ENCODE measurements at places on chromosomes 6 and 20. TPM values are rescaled to one million over a fixed set of nuclear protein-coding genes. Genes with fewer than 3 reads are reported as not detected.

GRCh38 chr6:157094038-157094437 lies 229.3 kb downstream of the TMEM242 start:
- DNase-seq: no peak

DNA sequence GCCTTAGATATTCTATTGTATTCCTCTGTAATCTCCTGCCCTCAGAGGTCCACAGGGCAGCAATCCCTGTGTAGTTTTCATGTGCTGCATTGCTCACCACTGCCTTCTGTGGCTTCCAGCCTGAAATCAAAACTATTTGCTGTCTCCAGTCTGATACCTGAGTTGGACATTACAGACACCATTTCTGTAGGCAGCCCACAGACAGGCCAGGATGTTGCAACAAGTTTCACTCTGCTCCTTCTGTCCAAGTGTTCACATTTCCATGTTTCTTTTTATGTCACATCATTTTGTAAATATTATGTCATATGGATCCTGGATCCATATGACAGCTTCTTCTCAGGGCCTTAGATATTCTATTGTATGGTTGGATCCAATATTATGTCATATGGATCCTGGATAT lies 21.7 kb downstream of the ECI2 start:
- no peak for DNase-seq

- no peak for DNase-seq
Measured at GRCh38 chr6:169858293-169858934, 107.0 kb downstream of the ERMARD start.

DNA sequence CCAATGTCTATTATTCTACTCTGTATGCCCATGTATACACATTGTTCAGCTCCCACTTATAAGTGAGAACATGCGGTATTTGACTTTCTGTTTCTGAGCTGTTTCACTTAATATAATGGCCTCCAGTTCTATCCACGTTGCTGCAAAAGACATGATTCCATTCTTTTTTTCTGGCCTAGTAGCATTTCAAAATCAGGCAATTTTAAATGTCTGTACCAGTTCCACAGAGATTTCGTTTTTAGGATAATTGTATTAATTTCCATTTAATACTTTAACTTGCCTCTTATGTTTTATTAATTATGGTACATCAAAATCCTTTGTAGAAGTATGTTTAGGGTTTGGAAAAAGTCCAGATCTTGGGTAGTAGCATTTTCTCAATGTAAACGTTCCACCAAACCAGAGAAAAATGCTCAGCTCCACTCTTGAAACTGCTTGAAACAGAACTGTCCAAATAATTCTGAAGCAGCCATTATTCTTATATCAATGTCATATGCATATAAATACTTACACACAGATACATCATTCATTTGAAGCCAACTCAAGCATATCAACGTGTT lies 42.6 kb upstream of the PLEKHG1 start:
- no peak for DNase-seq

GRCh38 chr6:75024828-75025227 lies 181.0 kb downstream of the COL12A1 start:
- DNase-seq: no peak

GRCh38 chr6:113570161-113570560 lies 287.0 kb upstream of the MARCKS start:
- no peak for DNase-seq

Gene NKAIN2
- total RNA-seq: 1.7 TPM

Gene NFATC2
- total RNA-seq: 8.8 TPM

Data from urinary bladder (tissue), 4 donors.